ENCODE measurements at places on chromosomes 11 and 22.

- DNase-seq = no peak
Observed at GRCh38 chr11:23865341-23865975, 631.4 kb upstream of the LUZP2 start.

DNA sequence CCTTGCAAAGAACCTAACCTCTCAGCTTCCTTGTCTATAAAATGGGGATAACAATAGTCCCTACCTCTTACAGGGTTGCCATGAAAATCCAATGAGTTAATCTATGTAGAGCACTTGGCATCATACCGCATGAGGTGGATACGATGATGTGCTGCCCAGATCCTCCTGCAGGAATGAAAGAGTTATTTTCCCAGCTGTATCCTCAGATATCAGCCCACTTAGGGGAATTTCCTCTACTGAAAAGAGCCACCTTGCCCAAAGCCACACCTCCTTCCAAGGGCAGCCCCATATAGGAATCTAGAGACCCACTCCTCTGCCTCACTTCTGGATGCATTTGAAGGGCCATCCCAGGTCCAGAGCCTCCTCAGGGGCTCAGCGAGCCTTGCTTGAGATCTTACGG lies 128.4 kb downstream of the CCDC81 start:
- no peak for DNase-seq

DNA sequence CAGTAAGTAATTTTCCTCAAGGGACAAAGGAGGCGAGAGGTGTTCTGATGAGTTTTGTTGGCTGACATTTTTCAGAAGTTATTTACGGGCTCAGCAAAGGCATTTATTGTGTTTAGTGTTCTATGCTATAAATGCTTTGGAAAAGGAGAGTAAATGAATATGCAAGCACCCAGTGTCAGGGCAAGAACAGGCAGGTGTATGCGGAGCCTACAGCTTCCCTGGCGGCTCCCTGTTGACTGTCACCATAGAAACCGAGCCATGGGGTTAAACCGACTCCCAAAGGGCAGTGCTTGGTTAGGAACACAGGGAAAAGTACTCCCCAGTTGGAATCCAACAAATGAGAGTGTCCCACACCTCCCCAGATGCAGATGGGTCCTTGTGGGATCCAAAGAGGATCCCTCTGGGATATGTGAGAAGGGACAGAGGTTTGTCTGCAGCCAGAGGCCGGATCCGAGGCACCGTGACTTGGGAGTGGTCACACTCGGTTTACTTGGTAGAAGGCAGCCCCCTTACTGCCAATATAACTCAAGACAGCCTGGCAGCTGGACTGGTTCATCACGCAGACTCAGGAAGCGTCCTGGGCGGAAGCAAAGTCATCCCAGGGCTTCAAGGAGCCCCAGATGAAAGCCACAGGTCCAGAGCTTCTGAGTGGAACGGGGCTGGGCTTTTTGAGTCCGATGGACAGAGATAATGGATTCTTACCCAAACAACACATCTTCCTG lies 329.7 kb downstream of the CTTN start:
- DNase-seq = no peak

DNA sequence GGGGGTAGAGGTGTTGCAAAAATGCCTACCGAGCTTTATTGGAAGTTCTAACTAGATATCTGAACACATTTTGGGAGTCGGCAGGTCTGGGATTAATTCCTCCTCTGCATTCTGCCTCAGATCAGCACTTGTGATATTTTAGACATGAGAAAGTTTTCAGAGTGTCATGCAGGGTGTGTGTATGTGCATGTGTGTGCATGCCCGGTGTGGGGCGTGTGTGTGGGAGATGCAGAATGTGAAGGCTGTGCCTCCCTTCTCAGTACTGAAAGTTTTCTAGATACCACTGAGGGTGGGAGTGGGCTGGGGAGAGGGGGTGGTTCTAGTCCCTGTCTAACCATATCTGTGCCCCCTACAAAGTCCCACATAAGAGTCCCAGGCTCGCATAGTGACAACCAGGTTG lies 180.0 kb upstream of the NTM start:
- no peak for DNase-seq

DNA sequence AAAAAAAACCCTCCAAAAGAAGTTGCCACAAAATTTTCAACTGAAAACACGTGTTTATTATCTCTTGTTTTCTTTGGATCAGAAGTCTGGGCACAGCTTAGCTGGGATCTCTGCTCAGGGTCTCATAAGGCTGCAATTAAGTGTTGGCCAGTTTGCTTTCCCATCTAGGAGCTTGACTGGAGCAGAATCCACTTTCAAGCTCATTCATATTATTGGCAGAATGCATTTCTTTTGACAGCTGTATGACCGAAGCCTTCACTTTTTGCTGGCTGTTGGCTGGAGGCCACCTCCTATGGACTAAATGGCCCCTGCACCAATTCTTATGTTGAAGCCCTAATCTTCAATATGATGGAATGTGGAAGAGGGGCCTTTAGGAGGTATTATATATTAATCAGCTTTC lies 139.6 kb downstream of the DDX10 start:
- no peak for DNase-seq

DNA sequence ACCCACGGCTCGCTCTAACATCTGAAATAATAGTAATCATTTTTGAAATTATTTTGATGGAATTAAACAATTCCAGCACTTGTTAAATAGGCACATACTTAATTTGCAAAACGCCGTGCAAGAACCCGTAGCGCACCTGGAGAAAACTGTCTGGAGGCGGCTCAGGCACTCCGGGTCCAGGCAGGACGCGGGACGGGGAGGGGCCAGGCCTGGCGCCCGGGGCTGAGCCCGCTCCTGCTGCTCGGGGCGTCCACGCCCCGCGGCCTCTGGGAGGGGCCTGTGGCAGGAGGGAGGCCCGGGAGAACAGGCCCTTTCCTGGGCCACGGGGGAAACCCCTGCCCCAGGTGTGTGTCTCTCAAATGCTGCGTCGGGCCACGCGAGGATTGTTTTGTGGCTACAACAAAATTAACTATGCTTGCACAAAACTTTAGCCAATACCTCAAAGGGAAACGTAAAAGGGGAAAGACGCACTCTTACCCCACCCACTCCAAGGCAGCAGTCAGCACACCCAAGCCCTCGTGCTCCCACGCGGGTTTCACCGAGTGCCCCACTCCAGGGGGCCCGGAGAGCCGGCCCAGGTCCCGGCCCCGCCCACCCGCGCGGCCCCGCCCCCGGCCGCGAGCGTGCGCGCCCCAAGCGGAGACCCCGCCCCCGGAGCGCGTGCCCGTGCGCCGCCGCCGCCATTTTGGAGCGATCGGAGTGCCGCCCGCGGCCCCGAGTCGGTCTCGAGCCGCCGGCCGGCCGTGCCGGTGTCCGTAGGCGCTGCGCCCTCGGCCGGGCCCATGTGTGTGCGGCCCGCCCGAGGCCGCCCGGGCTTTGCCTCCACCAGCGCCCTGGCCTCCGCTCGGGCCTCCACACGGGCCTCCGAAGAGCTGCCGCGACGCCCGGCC lies at the start of gene PPP6R2:
TSS of gene PPP6R2 (plus strand) at position 677 of the 890 bp plus-strand sequence. CDS start 50,582 bp downstream, outside the sequence.
- DNase-seq = peak; percentile 81

DNA sequence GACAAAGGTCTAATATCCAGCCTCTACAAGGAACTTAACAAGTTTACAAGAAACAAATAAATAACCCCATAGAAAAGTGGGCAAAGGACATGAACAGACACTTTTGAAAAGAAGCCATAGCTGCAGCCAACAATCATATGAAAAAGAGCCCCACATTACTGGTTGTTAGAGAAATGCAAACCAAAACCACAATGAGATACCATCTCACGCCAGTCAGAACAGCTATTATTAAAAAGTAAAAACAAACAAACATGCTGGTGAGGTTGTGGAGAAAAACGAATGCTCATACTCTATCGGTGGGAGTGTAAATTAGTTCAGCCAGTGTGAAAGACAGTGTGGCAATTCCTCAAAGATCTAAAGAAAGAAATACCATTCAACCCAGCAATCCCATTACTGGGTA lies 5.6 kb upstream of the SLC22A25 start:
- DNase-seq = no peak

DNA sequence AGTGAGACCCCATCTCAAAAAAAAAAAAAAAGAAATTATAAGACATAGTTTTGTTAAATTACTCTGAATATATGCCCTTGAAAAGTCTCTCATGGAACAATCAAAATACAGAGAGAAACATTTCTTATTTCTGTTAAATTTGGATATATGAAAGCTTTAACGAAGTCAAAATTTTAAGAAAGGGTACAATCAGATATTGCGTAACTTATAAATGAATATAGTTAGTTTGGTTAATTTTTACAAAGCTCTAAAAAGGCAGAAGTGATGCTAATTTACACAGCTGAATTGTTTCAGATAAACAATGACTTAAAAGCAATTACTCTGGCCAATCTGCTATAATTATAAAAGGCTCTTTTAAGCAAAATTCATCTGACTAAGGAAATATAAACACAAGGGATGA lies 611.6 kb upstream of the CCDC179 start:
- no peak for DNase-seq

GRCh38 chr11:75508051-75508561 lies 17.6 kb downstream of the GDPD5 start:
- DNase-seq = no peak

DNA sequence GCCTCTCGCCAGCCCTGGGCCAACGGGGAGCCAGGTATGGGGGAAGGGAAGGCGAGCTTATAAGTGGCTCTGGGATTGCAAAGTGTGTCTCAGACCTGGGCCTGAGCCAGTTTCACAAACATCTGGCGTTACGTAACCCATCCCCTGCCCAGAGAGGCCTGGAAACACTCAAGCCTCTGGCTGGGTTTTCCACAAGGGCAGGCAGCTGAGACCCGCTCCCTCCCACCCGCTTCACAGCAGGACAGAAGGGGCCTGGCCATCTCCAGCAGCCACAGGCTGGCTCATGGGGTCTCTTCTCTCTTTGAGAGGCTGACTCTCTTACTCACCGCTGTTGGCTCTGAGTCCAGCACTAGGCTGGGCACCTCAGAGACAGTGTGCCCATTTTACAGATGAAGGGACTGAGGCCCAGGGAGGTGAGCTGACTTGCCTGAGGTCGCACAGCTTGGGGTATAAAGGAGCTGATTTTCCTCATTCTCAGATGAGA lies 44.5 kb downstream of the TRIOBP start:
- peak; percentile 53 for DNase-seq
